ENCODE measurements at places on chromosomes 5 and 9. TPM values are rescaled to one million over a fixed set of nuclear protein-coding genes. Genes with fewer than 3 reads are reported as not detected.

Gene FOXD4L5
- 0.13 TPM for total RNA-seq

Gene NUDT12
- total RNA-seq, result 12.5 TPM

GRCh38 chr5:219460-219863, 1.3 kb downstream of the SDHA start:
- H3K27me3 ChIP-seq, result no peaks in the 10 kb centered on the region
- no peak overlapping the region for H3K27ac ChIP-seq
- H3K4me3 ChIP-seq, result peak overlapping the region; percentile 91
- H3K36me3 ChIP-seq, result peaks cover 3% of the 10 kb centered on the region

Gene MEGF10
- 43.2 TPM for total RNA-seq

DNA sequence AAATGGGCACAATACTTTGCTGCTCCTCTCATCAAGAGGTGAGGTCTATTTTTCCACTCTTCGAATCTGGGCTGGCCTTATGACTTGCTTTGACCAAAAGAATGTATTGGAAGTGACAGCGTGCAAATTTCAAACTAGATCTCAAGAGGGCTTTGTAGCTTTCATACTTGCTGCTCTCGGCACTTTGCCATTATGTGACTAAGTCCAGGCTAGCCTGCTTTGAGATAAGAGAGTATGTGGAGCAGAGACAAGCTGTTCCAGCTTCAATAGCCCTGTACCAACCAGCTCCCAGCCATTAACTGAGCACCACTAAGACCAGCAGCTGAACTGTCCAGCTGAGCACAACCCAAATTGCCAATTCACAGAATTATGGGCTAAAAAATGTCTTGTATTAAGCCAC, 124.6 kb downstream of the ACER2 start:
- no peaks in the 10 kb centered on the region for H3K27me3 ChIP-seq
- no peak overlapping the region for H3K27ac ChIP-seq
- no peak for DNase-seq
- no peaks in the 10 kb centered on the region for H3K36me3 ChIP-seq
- no peak overlapping the region for H3K4me3 ChIP-seq

Gene LRRC70
- total RNA-seq, result 0.17 TPM

DNA sequence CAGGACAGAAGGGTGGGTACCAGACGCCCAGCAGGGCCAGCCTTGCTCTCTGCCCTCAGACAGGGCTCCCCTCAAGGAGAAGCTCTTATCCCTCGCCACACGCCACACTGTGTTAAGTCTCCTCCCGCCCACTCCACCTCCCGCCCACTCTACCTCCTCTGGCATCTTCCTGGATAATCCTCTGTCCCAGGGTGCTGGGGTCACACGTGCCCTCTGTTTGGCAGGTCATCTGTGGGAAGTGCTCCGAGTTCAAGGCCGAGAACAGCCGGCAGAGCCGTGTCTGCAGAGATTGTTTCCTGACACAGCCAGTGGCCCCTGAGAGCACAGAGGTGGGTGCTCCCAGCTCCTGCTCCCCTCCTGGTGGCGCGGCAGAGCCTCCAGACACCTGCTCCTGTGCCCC, 26.0 kb upstream of the SUSD3 start:
- DNase-seq, result no peak
- no peak overlapping the region for H3K4me3 ChIP-seq
- H3K27me3 ChIP-seq, result no peaks in the 10 kb centered on the region
- no peak overlapping the region for H3K27ac ChIP-seq
- no peaks in the 10 kb centered on the region for H3K4me1 ChIP-seq

Gene PFN3
- not detected for total RNA-seq

Gene MAML1
- 45.6 TPM for total RNA-seq

Gene ANKRD31
- 0.27 TPM for total RNA-seq

Gene ADAMTS19
- total RNA-seq, result 26.2 TPM

DNA sequence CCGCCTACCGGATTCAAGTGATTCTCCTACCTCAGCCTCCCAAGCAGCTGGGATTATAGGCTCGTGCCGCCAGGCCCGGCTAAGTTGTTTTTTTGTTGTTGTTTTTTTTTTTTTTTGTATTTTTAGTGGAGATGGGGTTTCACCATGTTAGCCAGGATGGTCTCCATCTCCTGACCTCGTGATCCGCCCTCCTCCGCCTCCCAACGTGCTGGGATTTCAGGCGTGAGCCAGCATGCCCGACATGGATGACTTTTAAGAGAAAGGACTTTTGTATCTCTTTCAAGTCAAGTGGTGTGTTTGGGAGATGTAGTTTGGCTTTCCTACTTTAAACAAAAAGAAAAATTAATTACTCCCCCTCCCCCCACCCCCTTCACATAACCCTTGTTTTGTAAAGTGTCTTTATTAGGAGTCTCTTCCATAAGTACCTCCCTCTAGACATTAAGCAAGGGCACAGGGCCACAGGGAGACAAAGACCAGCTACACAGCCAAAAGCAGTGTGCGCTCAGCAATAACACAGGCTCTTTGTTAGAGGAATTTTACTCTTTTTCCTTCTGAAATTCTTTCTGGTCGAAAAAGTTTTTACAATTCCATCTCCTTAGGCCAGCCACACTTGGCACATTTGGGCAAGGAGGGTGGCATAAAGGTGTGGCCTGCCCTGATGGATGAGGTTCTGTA, 31.2 kb downstream of the JAKMIP2 start:
- no peaks in the 10 kb centered on the region for H3K36me3 ChIP-seq
- peaks cover 29% of the 10 kb centered on the region for H3K4me1 ChIP-seq
- no peak for DNase-seq

- no peaks in the 10 kb centered on the region for H3K36me3 ChIP-seq
- H3K27ac ChIP-seq, result no peak overlapping the region
- no peak overlapping the region for H3K4me3 ChIP-seq
- H3K27me3 ChIP-seq, result no peaks in the 10 kb centered on the region
- no peaks in the 10 kb centered on the region for H3K4me1 ChIP-seq
- DNase-seq, result no peak
Measured at GRCh38 chr9:93193388-93194220, 9.7 kb downstream of the WNK2 start.

GRCh38 chr5:96817506-96817905, 9.8 kb upstream of the ERAP1 start:
- no peak for DNase-seq
- H3K27me3 ChIP-seq, result no peaks in the 10 kb centered on the region
- H3K27ac ChIP-seq, result no peak overlapping the region
- no peak overlapping the region for H3K4me3 ChIP-seq

- no peaks in the 10 kb centered on the region for H3K36me3 ChIP-seq
- H3K4me1 ChIP-seq, result no peaks in the 10 kb centered on the region
- no peak overlapping the region for H3K27ac ChIP-seq
- DNase-seq, result no peak
- no peaks in the 10 kb centered on the region for H3K27me3 ChIP-seq
Measured at GRCh38 chr9:22227986-22228385, 218.6 kb upstream of the DMRTA1 start.

DNA sequence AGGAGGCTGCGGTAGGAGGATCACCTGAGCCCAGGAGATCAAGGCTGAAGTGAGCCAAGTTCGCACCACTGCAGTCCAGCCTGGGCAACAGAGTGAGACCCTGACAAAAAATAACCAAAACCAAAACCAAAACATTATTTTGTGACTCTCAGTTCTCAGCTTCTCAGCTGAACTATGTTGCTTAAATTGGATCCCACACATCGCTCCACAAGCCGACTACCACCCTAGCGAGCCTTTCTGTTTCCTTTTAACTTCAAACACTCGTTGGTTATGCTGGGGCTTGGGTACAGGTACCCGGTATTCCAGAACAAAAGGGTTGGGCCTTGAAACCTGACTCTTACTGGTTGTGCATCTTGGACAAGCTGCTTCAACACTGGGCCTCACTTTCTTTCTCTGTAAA, 3.8 kb upstream of the PTGS1 start:
- no peak for DNase-seq
- peaks cover 6% of the 10 kb centered on the region for H3K4me1 ChIP-seq
- no peaks in the 10 kb centered on the region for H3K36me3 ChIP-seq
- peaks cover 25% of the 10 kb centered on the region for H3K27me3 ChIP-seq
- H3K4me3 ChIP-seq, result no peak overlapping the region
- no peak overlapping the region for H3K27ac ChIP-seq

GRCh38 chr5:10331341-10331796, 22.1 kb upstream of the MARCHF6 start:
- 0 out of 2 replicates have a peak, but pooled peaks cover 1% of the 10 kb centered on the region for H3K4me1 ChIP-seq
- DNase-seq, result no peak
- H3K27ac ChIP-seq, result no peak overlapping the region
- H3K27me3 ChIP-seq, result peaks cover 43% of the 10 kb centered on the region
- no peak overlapping the region for H3K4me3 ChIP-seq
- no peaks in the 10 kb centered on the region for H3K36me3 ChIP-seq

Gene IRX2
- total RNA-seq, result 47.5 TPM

DNA sequence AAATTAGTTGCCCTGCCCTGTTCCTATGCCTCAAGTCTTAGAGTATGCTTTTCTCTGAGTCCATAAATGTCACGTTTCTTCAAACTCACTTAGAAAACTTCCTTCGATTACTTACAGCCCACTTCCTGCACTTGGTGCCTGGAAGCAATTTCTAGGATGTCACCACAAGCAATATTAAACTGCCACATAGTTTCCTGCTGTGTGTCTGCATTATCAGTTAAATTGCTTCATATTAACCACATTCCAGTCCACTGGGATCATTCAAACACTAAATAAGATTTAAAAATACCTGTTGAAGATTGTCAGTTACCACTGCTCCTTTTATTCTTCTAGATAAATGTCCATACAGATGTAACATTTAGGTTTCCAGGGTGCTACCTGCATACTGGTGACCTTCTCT, 4.1 kb downstream of the DENND1A start:
- H3K4me3 ChIP-seq, result no peak overlapping the region
- H3K36me3 ChIP-seq, result no peaks in the 10 kb centered on the region
- no peaks in the 10 kb centered on the region for H3K27me3 ChIP-seq
- DNase-seq, result no peak
- peaks cover 27% of the 10 kb centered on the region for H3K4me1 ChIP-seq
- no peak overlapping the region for H3K27ac ChIP-seq

Gene GFRA3
- total RNA-seq, result 1.2 TPM

Gene PCDHB13
- total RNA-seq, result 1.1 TPM

- H3K27me3 ChIP-seq, result no peaks in the 10 kb centered on the region
- H3K4me1 ChIP-seq, result no peaks in the 10 kb centered on the region
- H3K36me3 ChIP-seq, result no peaks in the 10 kb centered on the region
- DNase-seq, result no peak
- H3K4me3 ChIP-seq, result no peak overlapping the region
Measured at GRCh38 chr5:98679963-98680362, 93.5 kb upstream of the RGMB start.

- H3K4me3 ChIP-seq, result no peak overlapping the region
- peaks cover 38% of the 10 kb centered on the region for H3K36me3 ChIP-seq
- DNase-seq, result no peak
- no peaks in the 10 kb centered on the region for H3K27me3 ChIP-seq
- no peaks in the 10 kb centered on the region for H3K4me1 ChIP-seq
Measured at GRCh38 chr9:89362647-89363310, 44.5 kb downstream of the SECISBP2 start.

Gene HACD4
- total RNA-seq, result 0.61 TPM

- H3K4me1 ChIP-seq, result no peaks in the 10 kb centered on the region
- H3K27ac ChIP-seq, result no peak overlapping the region
- no peaks in the 10 kb centered on the region for H3K27me3 ChIP-seq
Measured at GRCh38 chr5:53974021-53974420, 336.4 kb downstream of the ARL15 start.

DNA sequence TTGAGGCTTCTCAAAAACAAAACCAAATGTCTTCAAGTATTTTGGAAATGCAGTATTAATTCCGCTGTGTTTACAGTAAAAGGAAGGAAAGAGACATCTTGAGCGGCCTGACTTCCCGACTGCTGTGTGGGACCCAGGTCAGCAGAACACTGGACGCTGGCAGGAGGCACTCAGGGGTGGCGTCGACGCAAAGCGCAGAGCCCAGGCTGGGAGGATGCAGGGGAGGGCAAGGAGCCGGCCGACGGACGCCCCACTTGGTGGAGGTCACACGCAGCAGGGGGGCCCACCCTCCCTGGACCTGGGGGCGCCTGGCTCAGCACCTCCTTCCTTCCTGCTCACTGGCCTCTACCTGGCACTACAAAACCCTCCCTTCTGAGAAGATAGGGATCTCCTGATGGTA, 19.7 kb downstream of the SLC12A7 start:
- no peaks in the 10 kb centered on the region for H3K27me3 ChIP-seq
- no peak overlapping the region for H3K27ac ChIP-seq
- H3K4me1 ChIP-seq, result peaks cover 20% of the 10 kb centered on the region
- H3K36me3 ChIP-seq, result peaks cover 27% of the 10 kb centered on the region
- no peak overlapping the region for H3K4me3 ChIP-seq

Gene ZNF474
- total RNA-seq, result not detected

GRCh38 chr9:132384376-132384775, 22.3 kb downstream of the TTF1 start:
- H3K4me3 ChIP-seq, result no peak overlapping the region
- no peaks in the 10 kb centered on the region for H3K4me1 ChIP-seq
- DNase-seq, result no peak
- no peak overlapping the region for H3K27ac ChIP-seq

DNA sequence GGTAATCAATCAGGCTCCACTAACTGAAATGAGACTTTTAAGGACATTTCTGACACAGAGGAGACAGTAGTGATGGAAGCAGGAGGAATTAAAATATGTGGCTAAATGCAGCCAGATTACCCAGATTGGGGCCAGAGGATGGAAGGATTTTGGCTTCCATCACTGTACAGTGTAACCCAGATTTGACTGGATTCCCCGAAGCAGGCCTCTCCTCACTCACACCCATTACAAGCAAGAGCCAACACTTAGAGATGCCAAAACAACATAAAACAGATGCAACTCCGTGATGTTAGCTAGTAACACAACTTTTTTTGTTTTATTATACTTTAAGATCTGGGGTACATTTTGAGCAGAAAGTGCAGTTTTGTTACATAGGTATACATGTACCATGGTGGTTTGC, 17.6 kb downstream of the TEK start:
- DNase-seq, result no peak
- no peak overlapping the region for H3K27ac ChIP-seq
- H3K4me3 ChIP-seq, result no peak overlapping the region
- H3K4me1 ChIP-seq, result no peaks in the 10 kb centered on the region
- no peaks in the 10 kb centered on the region for H3K36me3 ChIP-seq

DNA sequence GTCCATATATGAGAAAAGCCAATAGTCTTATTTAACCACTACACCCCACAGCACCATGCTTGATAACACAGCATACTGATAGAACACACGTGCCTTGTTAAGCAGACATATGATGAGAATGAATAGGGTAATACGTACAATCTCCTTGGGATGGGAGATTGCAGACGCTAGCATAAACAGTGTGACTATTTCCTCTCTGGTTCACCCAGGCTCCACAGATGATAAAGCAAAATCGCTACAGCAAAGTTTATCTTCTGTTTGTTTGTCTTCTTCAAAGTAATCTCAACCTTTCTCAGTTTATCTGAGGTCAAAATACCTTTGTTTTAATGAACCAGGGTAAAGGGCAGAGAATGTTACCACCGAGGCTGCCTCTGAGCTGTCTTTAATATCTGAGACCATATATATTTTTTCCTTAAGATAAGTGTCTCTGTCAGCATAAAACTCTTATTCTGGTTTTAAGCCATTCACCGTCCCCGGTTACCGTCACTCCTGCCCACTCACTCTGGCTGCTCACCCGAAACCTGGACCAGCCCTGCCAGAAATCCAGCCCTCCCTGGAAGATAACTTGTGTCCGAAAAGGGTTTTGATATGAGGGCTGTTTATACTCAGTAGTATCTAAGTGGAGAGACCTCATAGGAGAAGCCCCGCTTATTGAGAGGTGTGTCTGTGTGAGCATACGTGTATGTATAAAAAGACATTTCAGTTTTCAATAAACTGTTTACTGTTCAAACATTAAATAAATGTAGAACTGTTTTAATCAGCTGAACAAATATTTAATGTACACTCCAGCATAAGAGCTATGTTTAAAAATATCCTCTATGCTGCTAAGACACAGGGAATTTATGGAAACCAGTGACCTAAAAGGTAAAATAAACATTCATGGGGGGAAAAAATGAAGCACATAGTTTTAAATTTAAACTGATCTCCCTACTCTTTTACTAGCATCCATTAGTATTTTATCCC, 465.4 kb downstream of the RASEF start:
- no peaks in the 10 kb centered on the region for H3K27me3 ChIP-seq

Gene NOL8
- total RNA-seq, result 31.8 TPM

Measured in H1 (cell line).